ENCODE measurements at places on chromosomes 2 and 18.
A peak's percentile ranks its signal among the peaks of the same experiment; 100 is the strongest.

- no peaks in the 10 kb centered on the region for H3K4me1 ChIP-seq
- H3K36me3 ChIP-seq, result no peaks in the 10 kb centered on the region
- H3K27ac ChIP-seq, result no peak overlapping the region
- no peak overlapping the region for H3K4me3 ChIP-seq
Observed at GRCh38 chr2:29281086-29281915, 166.1 kb downstream of the CLIP4 start.

DNA sequence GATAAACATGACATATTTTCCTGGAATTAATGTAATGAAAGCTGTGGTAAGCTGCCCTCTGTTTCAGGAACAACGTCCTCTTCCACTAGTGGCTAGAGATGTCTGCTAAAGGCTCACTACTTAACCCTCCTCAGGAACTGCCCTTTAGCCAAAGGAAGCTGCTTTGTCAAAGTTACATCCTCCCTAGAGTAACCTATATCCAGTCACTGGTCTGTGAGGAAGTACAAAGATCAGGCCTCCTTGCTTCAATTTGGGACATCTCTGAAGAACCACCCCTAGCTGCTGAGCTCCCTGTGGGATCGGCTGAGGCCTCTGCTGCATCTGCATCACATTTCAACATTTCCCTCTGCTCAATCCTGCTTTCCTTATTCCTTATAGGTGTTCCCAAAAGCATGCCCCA lies 107.8 kb downstream of the PRELID3A start:
- H3K4me3 ChIP-seq, result no peak overlapping the region
- no peaks in the 10 kb centered on the region for H3K4me1 ChIP-seq
- no peak overlapping the region for H3K27ac ChIP-seq
- H3K27me3 ChIP-seq, result no peaks in the 10 kb centered on the region
- no peaks in the 10 kb centered on the region for H3K36me3 ChIP-seq
- DNase-seq, result no peak

- no peaks in the 10 kb centered on the region for H3K27me3 ChIP-seq
- no peak overlapping the region for H3K4me3 ChIP-seq
- no peak overlapping the region for H3K27ac ChIP-seq
Observed at GRCh38 chr18:12429556-12429955, 21.8 kb downstream of the PRELID3A start.

DNA sequence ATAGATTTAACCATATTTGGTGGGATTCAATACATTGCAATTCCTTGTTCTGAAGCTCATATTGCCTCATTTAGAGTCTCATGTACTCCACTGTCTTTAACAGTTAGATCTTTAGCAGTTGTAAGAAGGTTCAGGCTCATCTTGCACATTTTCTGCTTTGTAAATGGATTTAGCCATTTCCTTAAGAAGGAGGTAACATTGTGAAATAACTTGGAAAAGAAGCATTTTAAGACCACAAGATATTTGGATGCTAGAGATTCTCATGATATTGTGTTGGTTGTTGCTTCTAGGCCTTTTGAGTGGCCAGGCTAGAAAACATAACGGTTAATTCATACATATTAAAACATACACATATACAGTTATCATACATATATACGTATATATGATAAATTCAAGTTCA lies 445.8 kb upstream of the NXPH2 start:
- H3K27me3 ChIP-seq, result no peaks in the 10 kb centered on the region
- DNase-seq, result no peak
- H3K27ac ChIP-seq, result no peak overlapping the region

- no peak overlapping the region for H3K4me3 ChIP-seq
- no peak overlapping the region for H3K27ac ChIP-seq
- peak; percentile 69 for DNase-seq
- H3K4me1 ChIP-seq, result no peaks in the 10 kb centered on the region
Observed at GRCh38 chr2:176128172-176128981, 1.1 kb upstream of the HOXD8 start.

GRCh38 chr2:34734042-34734441 lies 1134.9 kb upstream of the FAM98A start:
- H3K27me3 ChIP-seq, result no peaks in the 10 kb centered on the region
- H3K4me1 ChIP-seq, result no peaks in the 10 kb centered on the region
- H3K4me3 ChIP-seq, result no peak overlapping the region
- H3K36me3 ChIP-seq, result no peaks in the 10 kb centered on the region
- DNase-seq, result no peak

DNA sequence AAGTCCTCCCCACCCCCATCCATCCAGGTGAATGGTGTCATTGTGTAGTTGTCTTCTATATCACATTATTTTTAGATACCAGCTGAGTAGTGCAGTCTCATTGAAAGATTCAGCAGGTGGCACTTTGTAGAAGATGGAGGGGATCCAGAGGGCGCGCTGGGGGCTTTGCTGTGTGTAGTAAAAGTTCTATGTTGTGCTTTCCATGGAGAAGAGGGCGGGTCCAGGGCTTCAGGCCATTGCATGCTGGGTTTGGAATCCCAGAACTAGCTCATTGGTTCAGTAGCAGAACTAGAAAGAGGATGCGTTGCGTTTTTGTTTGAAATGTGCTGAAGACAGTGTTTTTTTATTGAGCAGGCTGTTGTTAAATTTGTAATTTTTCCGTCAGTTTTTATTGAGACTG lies 120.0 kb downstream of the MAP4K4 start:
- no peak overlapping the region for H3K4me3 ChIP-seq
- H3K36me3 ChIP-seq, result no peaks in the 10 kb centered on the region
- peaks cover 7% of the 10 kb centered on the region for H3K4me1 ChIP-seq
- H3K27ac ChIP-seq, result no peak overlapping the region

- no peaks in the 10 kb centered on the region for H3K4me1 ChIP-seq
- no peak overlapping the region for H3K4me3 ChIP-seq
- H3K27me3 ChIP-seq, result no peaks in the 10 kb centered on the region
- no peak overlapping the region for H3K27ac ChIP-seq
- DNase-seq, result peak; percentile 33
Observed at GRCh38 chr2:99565227-99565626, 75.4 kb upstream of the REV1 start.

DNA sequence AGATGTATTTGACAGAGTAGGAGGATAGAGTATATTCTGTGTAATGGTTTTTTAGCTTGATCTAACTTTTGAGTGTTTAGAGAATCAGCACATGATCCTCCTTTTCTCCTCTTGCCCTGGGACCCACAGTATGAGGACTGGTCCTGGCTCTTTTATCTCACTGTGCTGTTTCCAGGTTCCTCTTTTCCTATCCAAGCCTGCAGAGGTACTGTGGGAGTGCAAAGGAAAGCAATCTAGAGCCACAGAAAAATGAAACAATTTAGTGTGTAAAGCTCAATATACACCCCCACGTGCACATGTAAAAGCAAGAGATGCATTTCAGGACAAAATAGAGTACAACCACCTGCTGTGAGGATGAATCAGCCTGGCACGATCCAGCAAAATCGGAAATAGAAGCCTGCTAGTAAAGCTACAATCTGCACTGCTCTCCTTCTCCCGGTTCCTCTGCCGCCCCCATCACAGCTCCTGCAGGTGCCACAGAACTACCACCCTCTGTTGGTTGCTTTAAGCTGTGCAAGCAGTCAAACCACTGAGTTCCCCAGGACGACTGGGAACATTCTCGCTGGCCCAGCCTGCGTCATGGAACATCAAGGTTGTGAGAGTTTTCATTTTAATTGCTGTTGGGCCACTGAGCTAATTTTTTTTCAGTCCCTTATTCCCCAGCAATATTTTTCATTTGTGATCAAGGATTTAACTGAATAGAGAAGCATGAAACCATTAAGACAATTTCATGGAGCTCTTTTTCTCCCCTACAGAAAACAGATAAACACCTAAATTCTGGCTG lies 47.8 kb upstream of the MAPRE3 start:
- no peaks in the 10 kb centered on the region for H3K4me1 ChIP-seq
- H3K4me3 ChIP-seq, result no peak overlapping the region
- H3K27me3 ChIP-seq, result no peaks in the 10 kb centered on the region
- no peaks in the 10 kb centered on the region for H3K36me3 ChIP-seq
- H3K27ac ChIP-seq, result no peak overlapping the region

DNA sequence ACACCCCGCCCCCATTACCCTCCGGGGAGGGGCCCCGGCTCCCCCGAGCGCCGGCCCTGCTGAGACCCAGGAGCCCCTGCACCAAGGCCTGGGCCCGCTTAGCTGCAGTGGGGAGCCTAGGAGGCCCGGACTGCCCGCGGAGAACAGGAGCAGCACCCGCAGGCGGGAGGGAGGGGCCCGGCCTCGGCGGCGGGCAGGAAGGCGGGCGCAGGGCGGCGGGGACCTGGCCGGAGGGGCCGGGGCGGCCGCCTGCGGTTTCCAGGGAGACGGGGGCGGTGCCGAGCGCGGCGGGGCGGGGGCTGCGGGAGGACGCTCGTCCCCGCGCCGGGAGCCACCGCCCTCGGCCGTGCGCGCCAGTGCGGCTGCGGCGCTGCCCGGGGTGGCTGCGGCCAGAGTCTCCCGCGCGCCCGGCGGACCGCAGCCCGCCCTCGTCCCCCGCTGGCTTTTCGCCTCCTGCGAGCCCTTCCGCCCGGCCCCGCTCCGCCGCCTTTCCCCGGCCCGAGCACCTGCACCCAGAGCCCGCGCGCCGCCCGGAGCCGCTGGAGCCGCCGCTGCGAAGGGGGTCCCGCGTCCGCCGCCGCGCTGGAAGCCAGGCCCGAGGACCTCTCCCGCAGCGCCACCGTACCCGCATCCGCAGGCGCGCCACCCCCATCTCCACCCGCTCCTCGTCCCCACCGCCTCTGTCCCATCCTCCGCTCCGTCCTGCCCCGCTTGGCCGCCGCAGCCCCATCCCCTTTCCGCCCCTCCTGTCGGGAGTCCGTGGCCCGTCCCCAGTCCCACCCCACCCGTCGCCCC lies 17.2 kb downstream of the GPC1 start:
- no peaks in the 10 kb centered on the region for H3K36me3 ChIP-seq
- peaks cover 6% of the 10 kb centered on the region for H3K4me1 ChIP-seq
- H3K27ac ChIP-seq, result no peak overlapping the region
- peaks cover 12% of the 10 kb centered on the region for H3K27me3 ChIP-seq
- no peak overlapping the region for H3K4me3 ChIP-seq

- H3K36me3 ChIP-seq, result no peaks in the 10 kb centered on the region
- no peak overlapping the region for H3K4me3 ChIP-seq
- H3K27ac ChIP-seq, result no peak overlapping the region
- no peak for DNase-seq
- H3K4me1 ChIP-seq, result peaks cover 6% of the 10 kb centered on the region
Observed at GRCh38 chr2:120854766-120855530, 119.3 kb downstream of the GLI2 start.

DNA sequence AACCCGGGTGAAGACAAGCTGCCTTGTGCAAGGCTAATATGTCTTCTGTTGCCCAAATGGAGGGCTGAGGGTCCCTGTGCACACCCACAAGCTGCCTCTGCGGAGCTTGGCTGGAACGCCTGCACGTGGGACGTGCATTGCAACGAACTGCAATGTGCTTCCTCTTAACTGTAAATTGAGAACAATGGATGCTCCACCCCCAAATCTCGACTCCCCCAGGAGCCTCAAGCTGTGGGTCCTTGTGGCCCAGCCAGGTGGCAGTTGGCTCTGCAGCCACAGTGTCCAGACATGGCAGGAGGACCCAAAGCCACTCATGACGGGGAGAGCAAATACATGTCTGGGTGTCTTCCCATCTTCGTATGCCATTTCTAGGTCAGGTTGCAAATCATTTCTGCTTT lies 90.1 kb downstream of the TWIST2 start:
- no peak overlapping the region for H3K4me3 ChIP-seq
- H3K27ac ChIP-seq, result no peak overlapping the region
- no peak for DNase-seq
- no peaks in the 10 kb centered on the region for H3K4me1 ChIP-seq
- no peaks in the 10 kb centered on the region for H3K36me3 ChIP-seq

DNA sequence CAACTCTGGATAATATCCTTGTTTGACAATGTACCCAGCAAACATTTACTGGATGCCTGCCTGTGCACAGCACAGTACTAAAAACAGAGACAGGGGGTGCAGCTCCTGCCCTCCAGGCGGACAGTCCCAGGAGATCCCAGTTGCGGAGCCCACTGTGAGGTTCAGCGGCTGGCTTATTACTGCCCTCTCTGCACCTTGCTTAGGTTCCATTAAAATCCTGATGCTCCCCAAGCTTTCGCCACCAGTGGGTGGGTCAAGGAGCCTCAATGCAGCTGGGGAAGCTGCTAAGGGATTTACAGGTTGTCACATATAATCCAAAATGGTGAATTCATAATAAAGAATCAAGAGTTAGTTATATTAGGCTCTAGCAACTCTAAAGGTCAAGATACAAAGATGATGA lies 38.3 kb downstream of the CRACDL start:
- DNase-seq, result no peak
- no peaks in the 10 kb centered on the region for H3K4me1 ChIP-seq
- no peaks in the 10 kb centered on the region for H3K27me3 ChIP-seq
- no peaks in the 10 kb centered on the region for H3K36me3 ChIP-seq
- H3K27ac ChIP-seq, result no peak overlapping the region

- H3K27me3 ChIP-seq, result no peaks in the 10 kb centered on the region
- DNase-seq, result no peak
- H3K36me3 ChIP-seq, result no peaks in the 10 kb centered on the region
- H3K4me3 ChIP-seq, result no peak overlapping the region
Observed at GRCh38 chr2:43192744-43193651, 33.4 kb downstream of the ZFP36L2 start.

DNA sequence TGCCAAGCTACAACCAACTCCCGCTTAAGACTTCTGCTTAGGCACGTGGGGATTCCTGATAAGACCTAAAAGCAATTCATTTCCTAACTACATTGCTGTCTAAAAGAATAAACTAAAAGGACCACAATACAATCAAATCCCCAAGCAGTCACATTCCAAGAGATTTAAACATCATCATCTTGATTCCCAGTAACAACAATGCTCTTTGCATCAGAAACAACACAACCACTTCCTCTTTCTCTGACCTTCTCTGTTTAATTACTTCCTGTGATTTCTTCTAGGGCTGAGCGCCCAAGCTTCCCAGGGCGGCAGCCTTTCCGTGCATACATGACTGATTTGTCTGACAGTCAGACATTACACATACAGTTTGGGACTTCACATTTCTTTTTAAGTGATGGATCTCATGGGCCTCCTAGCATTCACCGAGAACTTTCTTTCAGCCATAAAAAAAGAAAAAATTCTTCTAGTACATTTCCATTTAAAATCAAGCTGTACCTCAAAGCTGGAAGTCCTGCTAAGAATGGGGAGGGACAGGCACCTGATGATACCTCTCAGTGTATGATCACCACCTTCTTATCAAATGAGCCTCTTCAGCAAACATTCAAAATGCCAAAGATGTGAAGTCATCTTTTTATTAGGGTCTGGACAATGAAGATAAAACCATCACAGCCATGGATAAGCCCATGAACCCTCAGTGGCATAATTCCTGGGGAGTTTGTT lies 11.5 kb downstream of the SPRED2 start:
- H3K36me3 ChIP-seq, result no peaks in the 10 kb centered on the region
- no peaks in the 10 kb centered on the region for H3K27me3 ChIP-seq
- DNase-seq, result peak; percentile 81

DNA sequence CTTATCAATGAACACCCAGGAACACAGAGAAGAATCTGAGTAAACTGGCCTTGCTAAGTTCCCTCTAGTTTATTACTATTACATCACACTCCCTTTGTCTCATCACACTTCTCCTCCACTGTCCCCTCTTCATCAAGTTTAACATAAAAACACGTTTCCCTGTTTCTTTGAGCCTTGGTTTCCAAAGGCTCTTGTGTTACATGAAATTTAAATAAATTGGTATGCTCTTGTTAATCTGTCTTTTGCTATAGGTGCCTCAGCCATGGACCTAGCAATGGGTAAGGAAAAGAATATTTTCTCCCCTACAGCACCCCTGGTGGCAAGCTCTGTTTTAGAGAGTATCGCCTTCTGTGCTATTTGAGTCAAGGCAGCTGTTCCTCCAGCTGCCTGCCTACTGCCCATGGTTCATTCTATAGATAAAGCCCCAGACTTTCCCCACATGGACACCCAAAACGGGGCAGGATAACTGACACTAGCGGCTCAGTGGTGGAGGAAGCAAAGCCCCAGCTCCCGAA lies 31.8 kb downstream of the TGIF1 start:
- H3K27ac ChIP-seq, result no peak overlapping the region
- H3K4me1 ChIP-seq, result no peaks in the 10 kb centered on the region
- DNase-seq, result peak; percentile 75
- H3K27me3 ChIP-seq, result no peaks in the 10 kb centered on the region
- H3K36me3 ChIP-seq, result no peaks in the 10 kb centered on the region
- H3K4me3 ChIP-seq, result no peak overlapping the region
